Posterior cingulate gyrus (tissue), 11 donors: ENCODE measurements at places on chromosomes 2 and 18.

DNA sequence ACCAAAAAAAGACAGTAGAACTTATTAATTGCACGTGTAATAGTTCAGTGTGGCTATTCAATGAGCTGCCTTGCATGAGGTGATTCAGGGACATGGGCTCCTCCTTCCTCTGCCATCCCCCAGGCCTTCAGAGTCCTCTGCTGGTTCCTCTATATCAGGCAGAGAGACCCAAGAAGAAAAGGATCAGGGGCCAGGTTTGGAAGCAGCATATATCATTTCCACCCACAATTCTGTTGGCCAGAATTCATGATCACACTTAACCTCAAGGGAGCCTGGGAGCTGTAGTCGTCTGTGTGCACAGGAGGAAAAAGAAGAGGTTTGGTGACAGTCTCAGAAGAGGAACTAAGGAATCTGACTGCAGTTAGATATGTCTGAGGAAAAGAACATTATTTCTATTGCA is 114.0 kb upstream of the GLS start:
- DNase-seq = no peak

DNA sequence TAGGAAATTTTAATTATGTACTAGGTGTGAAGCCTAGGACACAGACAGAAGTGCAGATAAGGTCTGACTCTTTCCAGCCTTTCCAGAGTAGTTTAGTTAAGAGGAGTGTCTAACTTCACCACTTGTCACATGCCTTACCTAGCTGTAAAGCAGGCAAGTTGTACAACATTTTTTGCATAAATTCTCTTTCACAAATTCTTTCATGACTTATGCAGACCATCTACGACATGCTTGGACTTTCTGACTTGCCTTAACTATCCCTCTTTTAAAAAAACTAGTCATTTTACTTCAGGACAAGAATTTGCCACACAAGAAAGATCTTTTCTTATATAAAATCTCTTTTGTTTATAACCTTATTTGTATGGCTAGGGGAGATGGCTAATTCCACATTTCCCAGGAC is 1273.6 kb upstream of the SLC39A10 start:
- no peak for DNase-seq

DNA sequence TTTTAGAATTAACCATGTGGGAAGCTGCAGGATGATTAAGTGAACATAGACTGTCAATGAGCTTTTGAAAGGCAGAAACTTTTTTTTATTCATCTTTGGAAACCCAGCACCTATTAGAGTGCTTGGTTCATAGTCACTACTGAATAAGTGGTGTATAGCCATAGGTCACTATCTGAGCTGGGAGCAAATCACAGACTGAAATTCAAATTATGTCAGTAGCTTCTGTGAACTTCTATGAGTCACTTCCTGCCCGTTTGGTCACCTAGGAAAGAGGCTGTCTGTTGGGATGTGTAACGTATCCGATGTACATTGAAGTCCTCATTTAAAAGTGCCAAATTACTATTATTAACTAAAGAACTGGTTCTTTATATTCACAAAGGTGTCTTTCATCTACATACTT is 20.5 kb upstream of the SLC40A1 start:
- DNase-seq = no peak

GRCh38 chr2:45687964-45688363 is 36.5 kb downstream of the PRKCE start:
- no peak for DNase-seq

- DNase-seq = no peak
Measured at GRCh38 chr2:145747715-145748114, 1227.8 kb upstream of the ZEB2 start.

DNA sequence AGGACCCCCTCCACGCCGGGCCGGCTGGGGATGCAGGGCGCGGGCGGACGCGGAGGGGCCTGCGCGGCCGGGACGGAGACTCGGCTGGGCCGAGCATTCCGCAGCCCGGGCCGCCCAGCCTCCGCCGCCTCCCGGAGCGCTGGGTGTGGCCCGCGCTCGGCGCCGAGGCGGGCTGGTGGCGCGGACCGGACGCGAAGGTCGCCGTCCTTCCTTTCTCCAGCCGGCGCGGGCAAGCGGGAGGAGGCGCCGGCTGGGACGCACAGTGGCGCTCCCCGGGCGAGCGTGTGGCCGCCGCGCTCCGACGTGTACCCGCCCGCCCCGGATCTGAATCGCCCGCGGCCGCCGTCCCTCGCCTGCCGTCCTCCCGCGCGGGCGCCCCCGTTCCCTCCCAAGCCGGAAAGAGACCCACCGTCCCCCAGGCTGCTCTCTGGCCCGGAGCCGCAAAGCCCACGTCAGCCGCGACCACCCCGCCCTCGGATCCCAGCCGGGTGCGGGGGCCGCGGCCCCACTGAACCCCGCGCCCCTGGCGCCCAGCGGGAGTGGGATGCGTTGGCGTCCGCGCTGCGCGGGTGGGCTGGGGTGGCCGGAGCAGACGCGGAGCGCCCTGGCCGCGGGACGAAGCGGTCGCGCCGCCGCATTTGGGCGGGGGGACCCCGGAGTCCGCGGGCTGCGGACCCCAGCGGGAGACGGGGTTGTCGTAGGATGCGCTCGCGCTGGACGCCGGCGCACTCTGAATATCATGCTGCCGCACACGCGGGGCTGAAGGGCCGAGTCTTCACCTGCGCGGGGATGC is 634 bp downstream of the SPATS2L start:
- DNase-seq = peak; percentile 42

- no peak for DNase-seq
Measured at GRCh38 chr2:193267496-193268002, 1072.8 kb upstream of the TMEFF2 start.

DNA sequence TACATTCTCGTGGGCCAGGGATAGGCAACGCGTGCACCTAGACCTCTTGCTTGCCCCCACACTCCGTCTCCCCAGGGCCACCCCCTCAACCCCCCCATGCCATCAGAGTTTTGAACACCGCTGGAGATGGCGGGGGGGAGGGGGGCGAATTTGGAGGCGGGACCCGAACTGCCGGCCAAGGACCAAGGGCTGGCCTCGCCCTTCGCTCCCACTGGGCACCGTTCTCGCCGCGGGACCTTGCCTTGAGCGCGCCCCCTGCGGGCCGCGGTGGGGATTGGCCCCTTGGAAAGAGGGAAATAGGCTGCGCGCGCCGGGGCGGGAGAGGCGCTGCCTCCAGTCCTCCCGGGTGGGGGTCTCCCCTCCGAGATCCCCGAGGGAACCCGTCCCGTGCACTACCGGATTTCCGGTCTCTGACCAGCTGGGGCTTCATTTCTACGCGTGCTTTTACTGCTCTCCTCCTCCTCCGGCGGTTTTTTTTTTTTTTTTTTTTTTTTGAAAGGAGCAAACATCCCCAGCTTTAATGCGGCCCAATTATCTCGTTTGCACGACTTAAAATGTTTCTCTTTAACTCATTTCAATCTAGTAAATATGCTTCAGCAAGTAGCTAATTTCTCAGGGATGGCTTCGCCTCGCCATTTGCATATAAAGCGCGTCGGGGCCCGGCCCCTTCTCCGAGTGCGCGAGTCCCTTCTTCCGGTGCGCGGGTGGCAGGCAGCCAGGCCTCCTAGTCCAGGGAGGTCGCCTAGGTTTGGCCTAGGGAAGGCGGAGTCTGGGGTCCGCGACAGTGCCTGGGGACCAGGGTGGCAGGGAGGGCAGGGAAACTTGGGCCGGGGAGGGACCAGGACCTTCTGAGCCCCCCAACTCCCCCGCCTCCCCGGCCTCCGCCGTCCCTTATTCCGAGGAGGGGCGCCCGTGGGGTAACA is 10.0 kb upstream of the GBX2 start:
- peak; percentile 37 for DNase-seq

- no peak for DNase-seq
Measured at GRCh38 chr18:45166836-45167551, 448.3 kb upstream of the SLC14A2 start.

GRCh38 chr2:208501206-208501605 is 94.6 kb downstream of the PTH2R start:
- no peak for DNase-seq

- DNase-seq = no peak
Measured at GRCh38 chr2:203904022-203904421, 32.5 kb upstream of the ICOS start.

DNA sequence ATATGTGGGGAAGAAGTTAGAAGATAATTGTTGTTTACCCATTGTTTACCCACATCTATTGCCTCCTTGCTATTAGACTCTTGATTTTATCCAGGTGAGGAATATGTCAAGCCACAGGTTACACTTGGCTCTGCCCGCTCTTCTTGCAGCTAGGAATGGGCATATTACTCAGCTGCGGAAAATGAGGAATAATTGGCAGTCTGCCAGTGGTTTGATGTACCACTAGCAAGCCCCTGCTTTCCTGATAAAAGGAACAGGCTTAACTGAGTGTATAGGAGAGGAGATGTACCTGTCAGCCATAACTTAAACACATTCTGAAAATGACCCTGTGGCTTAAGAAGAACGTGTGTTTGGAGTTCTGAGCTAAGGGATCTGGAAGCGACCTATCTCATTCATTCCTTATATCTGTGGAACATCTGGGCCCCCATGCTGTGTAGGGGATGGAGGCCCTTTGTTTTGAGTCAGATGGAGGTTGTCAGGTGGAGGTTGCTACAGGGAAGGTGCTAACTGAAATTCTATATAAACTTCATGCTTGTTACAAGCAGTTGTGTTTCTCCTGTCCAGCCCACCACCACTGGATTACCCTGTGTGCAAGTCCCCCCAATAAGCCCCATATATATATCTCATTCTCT is 4.6 kb upstream of the FMNL2 start:
- DNase-seq = no peak

- DNase-seq = no peak
Measured at GRCh38 chr2:85511008-85511811, 27.8 kb upstream of the MAT2A start.

GRCh38 chr18:36685580-36685979 is 143.2 kb downstream of the TPGS2 start:
- DNase-seq = no peak

DNA sequence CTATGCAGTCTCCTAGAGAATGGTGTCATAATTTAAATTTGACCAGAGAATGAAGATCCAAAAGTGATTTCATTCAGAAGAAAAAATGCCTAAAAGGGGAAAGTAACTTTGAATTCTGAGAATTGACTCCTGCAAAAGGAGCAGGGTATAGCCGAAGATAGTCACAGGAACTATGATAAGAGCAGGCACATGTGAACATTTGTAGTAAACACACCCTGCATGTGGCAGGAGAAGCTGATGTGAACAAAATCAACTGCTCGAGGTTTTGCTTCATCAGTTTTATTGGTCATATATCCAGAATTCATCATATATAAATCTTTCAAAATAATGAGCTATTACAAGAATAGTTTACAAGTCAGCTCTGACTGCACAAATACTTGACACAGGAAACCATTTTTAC is 14.0 kb downstream of the MCFD2 start:
- no peak for DNase-seq

- DNase-seq = no peak
Measured at GRCh38 chr2:84640411-84640810, 124.1 kb downstream of the DNAH6 start.

DNA sequence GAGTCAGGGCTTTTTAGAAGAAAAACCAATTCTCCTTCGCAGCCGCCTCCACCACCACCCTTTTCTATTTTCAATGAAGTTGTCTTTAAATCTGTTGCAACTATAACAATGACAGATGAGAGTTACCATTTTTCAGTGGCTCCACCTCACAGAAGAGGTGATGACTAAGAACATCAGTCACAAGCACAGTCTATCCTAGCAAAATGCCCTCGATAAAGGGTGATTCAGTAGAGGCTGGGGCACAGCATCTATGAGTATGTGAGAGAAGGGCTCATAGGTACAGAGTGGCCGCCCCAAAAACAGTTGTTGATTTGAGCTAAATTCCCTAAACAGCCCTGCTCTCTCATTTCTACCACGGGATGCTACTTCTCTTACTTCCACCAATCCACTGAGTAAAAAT is 310.8 kb upstream of the MGAT5 start:
- DNase-seq = no peak

- DNase-seq = no peak
Measured at GRCh38 chr2:26573241-26573925, 67.8 kb downstream of the CIB4 start.

- DNase-seq = peak; percentile 57
Measured at GRCh38 chr2:26811261-26811660, 25.4 kb downstream of the CENPA start.

DNA sequence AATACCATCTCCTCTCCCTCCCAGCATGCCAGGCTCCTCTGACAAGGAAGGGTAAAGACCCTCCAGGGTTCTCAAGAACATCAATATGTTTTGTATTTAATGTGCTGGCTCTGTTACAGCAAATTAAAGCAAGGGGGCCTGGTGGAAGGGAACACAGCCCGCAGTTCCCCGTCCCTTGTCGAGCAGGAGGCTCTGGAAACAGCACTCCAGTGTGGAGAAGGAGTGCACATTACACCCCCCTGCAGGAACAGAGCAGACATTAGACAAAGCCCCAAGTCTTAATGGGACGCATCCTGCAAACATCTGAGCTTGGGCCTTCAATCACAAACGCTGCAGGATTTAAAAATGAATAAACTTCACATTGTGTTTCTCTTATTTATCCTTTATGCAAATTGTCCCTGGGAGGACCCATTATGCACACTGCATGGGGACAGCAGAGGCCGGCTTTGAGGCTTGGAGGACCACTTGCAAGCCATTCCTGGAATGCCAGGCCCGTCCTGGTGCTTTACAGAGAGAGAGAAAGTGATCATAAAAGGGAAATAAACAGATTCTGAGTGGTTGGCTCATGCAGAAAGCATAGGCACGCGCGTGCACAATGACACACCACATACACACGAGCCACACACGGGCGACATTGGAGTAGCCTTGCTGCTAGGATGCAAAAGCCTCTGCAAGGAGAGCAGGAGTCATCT is 328.7 kb downstream of the SMAD2 start:
- DNase-seq = no peak

GRCh38 chr2:62465039-62465740 is 40.8 kb downstream of the TMEM17 start:
- no peak for DNase-seq

DNA sequence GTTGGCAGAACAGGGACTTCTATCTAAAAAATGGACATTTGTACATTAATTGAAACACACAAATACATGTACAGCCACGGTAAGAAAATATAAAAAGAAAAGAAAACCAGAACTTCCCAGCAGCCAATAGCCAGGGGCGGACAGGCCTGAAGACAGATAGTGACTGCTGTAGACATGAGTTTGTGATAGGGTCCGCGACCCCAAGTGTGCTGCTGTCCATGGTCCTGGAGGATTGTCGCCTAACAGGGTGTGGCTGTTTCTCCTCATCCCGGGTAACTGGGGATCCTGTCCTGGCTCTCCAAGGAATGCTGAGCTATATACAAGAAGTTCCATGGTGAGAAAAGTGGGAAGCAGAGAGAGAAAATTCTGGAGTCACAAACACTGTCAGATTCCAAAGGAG is 266.5 kb upstream of the SALL3 start:
- no peak for DNase-seq
